ENCODE measurements at places on chromosomes 2 and 18. TPM values are rescaled to one million over a fixed set of nuclear protein-coding genes. Genes with fewer than 3 reads are reported as not detected.

DNA sequence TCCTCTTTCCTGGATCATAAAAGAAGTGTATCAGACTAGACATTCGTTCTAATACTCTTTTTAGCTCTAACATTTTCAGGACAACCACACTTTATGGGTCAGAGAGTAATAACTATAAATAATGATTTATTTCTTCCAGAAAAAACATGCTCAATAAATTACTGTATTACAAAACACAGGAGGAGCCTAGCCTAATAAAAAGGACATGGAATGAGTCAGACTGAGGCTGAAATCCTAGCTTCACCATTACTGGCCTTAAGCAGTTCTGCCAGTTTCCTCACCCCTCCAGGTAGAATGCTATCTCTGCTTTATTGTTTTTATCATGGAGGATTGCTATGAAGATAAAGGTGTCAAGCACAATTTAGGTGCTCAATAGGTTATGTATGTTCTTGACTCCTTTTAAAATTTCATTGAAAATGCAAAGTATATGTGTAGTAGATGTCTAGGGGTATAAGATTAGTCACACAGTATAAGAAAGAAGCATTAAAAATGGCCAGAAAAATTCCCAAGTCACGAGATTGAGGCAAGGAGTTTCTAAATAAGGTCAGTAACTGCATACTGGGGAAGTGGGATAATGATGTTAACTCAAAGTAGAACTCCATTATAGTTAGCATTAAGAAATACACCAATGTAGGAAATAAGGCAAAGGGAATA lies 105.5 kb upstream of the NEUROD1 start:
- no peak for DNase-seq

DNA sequence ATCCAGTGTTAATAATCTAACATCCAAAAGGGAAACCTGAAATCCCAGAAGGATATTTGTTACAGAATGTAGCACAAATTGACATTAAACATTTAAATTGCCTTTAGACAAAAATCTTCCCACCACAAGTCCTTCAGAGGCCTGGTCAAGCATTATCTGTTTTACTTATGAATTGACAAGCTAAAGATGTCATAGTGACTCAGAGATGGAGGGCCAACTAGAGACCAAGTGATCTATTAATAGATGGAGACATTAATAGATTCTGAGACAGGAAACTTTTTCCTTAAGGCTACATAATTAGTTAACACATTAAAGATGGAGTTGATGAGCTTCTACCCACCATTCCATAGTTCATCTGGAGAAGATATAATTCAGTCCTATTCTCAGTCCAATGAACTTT lies 526.2 kb downstream of the IRS1 start:
- no peak for DNase-seq

- DNase-seq = no peak
These were observed 5.0 kb downstream of the CFAP221 start for GRCh38 chr2:119549241-119549640.

GRCh38 chr18:77376043-77376732 lies 126.5 kb downstream of the GALR1 start:
- no peak for DNase-seq

The PECR gene
- total RNA-seq = 25.7 TPM
